ENCODE measurements at places on chromosomes 3 and 15.

- no peak for DNase-seq
These were observed 49.9 kb upstream of the PHLDB2 start for GRCh38 chr3:111809186-111809585.

DNA sequence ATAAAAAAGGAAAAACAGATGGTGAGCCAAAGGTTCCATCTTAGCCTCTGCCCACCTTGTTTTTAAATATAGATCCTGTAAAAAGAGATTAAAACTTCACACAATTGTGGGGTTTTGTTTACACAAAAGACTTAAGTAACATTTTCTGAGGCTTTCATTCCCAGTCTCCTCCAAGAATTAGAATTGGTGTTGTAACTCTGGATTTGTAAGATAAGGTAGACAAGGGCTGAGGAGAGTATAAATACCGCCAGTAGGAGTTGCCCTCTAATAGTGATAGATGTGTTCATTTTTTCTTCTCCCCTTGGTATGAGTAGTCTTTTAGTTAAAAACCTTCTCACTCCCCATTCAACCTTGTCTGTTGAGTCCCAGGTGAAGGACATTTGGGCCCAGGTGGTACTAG is 8.5 kb downstream of the MINDY2 start:
- DNase-seq: no peak

DNA sequence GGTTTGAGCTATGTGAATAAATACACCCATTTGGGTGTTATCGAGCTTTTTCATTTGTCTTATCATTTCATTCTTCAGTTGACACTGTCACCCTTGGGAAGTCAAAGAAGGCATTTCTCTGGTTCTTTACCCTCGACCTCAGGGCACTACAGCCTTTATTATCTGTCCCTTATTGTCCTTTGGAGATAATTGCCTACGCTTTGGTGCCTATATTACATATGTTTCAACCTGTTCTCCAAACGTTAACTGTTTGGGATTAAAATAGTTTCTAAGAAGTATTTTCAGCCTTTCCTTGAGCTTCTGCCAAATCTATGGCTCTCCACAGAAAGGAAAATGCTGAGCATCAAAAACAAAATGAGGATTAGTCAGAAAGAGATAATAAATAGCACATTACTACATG is 395.4 kb upstream of the ADAMTS9 start:
- no peak for DNase-seq

DNA sequence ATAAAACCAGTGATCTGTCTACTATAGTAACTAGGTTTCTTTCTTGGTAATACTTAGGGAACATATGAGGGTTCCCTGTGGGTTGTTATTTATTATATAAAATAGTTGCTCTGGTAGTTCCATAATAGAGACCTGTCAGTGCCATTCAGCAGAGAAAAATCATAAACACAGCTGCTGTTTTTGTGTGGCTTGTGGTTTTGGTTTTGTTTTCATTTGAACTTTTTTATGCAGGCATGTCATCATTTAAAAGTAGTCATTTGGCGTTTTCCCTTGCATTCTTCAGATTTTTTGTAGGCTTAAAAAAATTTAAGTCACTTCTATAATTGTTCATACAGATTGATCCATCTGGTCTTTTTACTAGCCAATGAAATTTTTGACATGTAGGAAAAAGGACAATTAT is 47.9 kb downstream of the PIK3CA start:
- peak; percentile 62 for DNase-seq

DNA sequence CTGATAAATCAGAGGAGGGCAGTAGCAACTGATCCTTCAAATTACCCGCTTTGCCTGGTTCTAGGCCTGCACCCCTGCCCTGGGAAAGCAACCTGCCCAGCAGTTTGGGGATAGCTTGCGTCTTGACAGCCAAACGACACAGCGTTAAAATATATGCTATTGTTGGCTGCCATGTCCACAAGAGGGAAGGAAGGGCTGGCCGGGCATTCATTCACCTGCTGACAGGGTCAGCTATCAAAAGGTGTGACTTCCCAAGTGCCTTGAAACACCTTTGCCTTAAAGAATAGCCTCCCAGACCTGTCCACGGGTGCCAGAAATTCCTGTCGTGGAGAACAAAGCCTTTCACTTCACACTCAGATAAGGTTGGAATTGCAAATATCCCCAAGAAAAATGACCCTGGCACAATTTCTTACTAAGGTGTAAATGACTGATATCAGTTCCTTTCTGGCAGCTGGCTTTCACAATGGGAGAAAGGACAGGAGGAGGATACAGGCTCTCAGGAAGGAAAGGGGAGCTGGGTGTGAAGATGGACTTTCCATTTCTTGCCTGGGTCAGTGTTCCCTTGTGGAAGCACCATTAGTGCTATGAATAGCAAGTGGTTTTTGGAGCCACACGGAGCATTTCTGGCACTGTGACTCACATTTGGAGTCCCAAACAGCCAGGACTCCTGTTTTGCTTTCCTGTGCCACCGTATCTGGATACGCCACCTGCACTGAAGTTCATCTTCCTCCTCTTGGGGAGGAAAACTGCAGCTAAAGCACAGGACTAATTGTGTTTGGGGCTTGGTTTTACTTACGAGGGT is 19.2 kb downstream of the ALDH1A3 start:
- DNase-seq: no peak

DNA sequence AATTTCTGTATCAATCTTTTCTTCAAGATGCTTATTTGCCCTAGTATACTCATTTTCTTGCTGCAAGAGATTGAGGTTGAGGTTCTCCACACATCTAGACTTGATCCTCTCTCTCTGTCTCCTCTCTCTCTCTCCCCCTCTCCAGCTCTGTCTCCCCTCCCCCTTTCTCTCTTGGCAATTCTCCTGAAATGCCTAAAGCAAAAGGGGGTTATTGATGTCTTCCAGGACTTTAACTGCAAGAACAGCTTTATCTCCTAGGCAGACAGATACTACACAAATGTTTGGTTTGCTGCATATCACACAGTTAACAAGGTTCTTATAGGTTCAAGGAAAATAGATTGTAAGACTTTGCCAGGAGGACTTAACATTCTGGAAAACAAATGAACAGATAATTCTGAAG is 52.1 kb downstream of the TMEM212 start:
- no peak for DNase-seq
